ENCODE measurements at places on chromosomes 3 and 15.

- DNase-seq, result no peak
Observed at GRCh38 chr3:76990606-76991005, 49.3 kb upstream of the ROBO2 start.

- DNase-seq, result no peak
Observed at GRCh38 chr3:20458994-20459716, 273.1 kb upstream of the SGO1 start.

DNA sequence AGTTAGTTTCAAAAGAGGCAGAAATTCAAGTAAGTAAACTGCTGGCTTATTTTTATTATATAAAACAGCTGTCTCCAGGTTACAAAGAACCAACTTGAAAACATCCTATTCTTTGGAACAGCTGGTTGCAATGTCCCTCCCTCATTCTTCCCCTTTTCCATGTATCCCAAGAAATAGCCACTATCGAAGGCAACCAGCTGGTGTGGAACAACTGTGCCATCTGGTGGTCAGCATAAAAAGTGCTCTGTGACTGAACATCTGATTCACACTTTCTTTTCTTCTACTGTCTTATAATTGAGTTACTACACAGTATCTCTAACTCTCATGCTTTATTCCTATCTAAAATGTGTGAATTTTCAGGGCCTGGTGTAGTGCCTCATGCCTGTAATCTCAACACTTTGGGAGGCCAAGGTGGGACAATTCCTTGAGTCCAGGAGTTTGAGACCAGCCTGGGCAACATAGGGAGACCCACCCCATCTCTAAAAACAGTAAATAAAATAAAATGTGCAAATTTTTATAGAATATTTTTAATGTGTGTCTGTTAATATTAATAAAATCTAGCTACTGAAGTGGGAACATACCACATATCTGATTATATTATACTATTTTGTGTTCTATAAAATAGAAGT, 9.6 kb downstream of the OSBPL11 start:
- DNase-seq, result no peak

DNA sequence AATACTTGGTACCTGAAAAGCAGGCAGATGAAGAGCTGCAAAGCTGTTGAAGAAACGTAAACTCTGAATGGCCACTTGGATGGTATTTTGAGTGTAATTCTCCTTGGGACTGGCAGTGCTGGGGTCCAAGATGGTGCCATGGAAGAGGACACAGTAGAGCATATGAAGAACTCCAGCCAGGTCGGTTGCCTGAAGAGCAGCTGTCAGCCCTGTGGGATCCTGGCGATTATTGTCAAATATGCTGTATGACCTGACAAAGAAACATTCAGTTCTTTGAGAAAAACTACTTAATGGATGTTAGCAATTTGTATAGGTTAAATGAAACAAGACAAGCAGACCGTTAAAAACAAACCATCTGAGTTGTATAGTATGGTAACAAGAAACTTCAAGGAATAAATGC, 44.8 kb downstream of the ISL2 start:
- no peak for DNase-seq

DNA sequence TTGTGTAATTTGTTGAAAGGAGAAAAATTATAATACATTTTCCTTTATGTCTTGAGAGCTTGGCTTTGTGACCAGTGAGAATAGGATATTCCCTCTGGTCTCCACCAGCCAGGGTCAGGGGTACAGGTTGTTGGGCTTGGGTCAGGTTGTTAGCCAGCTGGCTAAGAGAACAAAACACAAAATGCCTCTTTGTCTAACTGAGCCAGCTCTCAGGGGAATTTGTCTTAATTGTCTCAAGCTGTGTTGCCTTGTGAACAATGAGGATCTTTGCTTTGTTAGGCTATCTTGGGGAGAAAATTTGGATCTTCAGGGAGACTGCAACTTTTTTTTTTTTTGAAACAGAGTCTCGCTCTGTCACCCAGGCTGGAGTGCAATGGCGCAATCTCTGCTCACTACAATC, 17.7 kb upstream of the GK5 start:
- DNase-seq, result no peak

DNA sequence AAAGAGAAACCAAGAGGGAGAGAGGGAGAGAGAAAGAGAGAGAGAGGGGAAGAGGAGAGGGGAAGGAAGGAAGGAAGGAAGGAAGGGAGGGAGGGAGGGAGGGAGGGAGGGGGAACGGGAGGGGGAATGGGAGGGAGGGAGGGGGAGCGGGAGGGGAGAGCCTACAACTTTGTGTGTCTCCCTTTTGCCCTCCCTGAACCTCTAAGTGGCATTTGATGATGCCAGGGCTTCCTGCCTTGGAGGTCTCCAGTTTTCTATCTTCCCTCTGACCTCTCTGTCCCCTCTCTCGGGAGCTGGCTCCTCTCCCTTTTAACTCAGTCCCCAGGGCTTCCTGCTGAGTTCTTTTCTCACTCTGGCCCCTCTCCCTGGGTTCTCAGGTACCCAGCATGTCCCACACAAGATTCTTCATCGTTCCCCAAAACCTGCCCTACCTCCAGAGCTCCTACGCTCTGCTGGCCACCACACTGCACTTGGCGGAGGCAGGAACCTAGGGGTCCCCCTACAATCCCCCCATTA, 12.5 kb upstream of the FAM174B start:
- DNase-seq, result no peak

DNA sequence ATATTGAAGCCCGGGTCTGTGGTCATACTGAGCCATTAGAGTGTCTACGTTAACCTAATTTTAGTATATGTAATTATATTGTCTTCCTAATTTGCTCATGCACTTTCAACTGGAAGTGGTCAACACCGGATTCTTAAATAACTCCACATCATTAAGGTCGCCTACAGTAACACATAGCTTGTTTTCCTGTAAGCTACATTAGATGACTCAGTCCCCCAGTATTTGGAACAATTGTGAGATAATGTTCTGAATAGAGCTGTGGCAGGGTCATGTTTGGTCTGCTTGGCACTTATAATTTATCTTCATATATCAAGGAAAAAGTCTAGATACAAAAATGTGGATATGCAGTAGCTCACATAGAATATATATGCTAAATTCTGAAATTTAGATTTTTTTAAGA, 486.2 kb downstream of the IGSF11 start:
- no peak for DNase-seq

DNA sequence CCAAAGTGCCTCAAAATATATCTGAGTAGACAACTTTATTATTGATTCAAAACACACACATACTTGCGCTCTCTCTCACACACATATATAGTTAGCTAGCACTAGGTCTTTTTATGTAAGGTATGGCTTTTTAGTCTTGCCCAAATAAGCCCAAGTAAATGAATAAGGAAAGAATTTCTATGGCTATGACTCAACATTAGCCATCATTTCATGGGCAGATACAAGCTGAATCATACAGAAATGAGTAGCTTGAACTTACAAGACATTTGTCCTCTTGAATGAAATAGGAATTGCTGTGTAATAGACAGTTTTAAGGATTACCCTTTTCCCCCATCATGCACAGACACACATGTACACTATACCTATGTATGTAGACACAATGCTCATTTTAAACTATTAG, 4.9 kb downstream of the CADPS start:
- DNase-seq, result no peak

GRCh38 chr3:132784502-132785025, 62.4 kb upstream of the NPHP3 start:
- no peak for DNase-seq

GRCh38 chr15:52783929-52784798, 6.0 kb downstream of the ONECUT1 start:
- DNase-seq, result no peak

DNA sequence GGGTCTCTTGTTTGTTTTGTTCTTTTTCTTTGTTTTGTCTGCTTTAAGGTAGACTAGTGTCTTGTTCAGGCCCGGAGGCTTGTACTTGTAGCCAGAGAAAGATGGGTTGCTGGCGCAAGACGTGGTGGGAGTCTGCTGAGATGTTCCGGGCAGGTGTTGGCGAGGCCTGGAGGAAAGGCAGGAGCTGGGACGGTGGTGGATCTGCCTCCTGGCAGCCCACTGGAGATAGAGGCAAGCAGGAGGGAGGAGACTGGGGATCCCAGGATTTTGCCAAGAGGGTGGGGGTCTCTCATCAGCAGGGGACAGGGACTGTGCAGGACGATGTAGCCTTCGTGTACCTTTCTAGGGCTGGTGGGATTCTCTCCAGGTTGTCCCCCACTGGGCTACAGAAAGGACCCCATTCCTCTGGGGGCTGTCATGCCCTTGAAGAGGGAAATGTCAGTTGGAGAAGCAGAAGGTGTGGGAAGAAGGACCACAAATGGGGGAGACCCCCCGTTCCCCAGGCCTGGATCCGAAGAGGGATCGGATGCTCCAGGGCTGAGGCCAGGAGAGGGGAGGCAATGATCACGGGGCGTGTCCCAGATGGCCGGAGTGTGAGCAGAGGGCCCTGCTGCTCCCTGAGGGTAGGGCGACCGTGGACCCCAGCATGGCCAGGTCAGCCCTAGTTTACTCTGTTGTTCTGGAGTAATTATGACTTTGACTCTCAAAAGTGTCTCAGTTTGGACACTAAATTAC, 7.0 kb downstream of the CHAC1 start:
- DNase-seq, result no peak

GRCh38 chr3:25572919-25573385, 91.8 kb downstream of the TOP2B start:
- DNase-seq, result no peak

DNA sequence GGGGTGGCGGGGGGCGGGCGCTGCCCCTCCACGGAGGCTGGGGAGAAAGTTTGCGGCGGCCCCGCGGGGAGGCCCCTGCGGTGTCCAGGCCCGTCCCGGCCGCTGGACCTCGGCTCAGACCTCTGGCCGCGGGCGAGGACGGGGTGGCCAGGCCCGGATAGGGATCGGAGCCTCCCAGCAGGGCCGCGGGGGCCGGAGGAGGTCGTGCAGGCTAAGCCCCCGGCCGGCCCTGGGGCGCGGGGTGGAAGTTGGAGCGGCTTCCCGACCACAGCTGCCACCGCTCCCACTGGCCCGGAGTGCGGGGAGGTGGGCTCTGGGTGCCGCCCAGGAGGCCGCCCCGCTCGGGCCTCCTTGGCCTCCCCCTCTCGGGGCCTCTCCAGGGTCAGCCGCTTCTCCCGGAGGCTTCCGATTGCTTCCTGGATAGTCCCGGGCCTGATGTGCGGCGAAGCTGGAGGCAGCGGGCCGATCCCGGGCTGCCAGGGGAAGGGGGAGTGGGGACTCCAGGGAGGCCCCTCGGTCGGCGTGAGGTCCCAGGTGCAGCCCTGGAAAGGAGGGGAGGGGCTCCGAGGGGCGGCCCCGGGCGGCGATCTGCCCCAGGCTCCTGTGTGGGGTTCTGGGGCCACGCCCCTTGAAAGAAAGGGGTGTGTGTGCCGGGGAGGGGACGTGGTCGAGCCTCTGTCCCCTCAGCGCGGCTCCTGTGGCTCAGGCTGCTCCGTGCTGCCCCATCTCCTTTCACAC, 907 bp downstream of the PLXNA1 start:
- DNase-seq, result no peak

DNA sequence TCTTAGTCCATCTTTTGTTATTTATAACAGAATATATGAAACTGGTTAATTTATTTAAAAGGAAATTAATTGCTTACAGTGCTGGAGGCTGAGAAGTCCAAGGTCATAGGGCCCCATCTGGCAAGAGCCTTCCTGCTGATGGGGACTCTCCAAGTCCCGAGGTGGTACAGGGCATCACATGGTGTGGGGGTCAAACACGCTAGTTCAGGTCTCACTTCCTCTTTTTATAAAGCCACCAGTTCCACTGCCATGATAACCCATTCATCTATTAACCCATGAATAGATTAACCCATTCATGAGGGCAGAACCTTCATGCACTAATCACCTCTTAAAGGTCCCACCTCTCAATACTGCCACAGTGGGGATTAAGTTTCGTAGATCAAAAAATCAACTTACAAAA, 659.3 kb downstream of the NAALADL2 start:
- DNase-seq, result no peak

DNA sequence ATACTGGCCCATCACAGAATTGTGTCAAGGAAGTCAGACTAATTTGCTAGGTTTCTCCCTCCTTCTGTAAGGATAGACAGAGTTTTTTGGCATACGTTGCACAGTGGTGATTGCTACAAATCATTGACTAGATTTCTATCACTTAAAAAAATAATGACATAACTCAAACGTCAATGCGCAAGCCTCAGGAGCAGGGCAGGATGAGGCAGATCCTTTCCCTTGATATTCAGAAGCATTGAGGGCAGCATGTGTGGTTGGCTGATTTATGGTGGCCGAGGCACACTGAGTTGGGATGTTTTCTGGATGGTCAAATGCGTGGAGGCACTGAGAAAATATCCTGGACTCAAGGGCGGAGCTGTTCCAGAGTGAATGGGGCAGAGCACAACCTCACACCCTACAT, 14.4 kb downstream of the THSD4 start:
- no peak for DNase-seq

- DNase-seq, result no peak
Observed at GRCh38 chr3:43411429-43411828, 125.1 kb downstream of the SNRK start.

GRCh38 chr3:155748611-155749365, 3.9 kb upstream of the PLCH1 start:
- no peak for DNase-seq
